ENCODE measurements at places on chromosomes 13 and 19. TPM values are rescaled to one million over a fixed set of nuclear protein-coding genes. Genes with fewer than 3 reads are reported as not detected.

GRCh38 chr13:97359181-97360057, 74.5 kb upstream of the RAP2A start:
- DNase-seq = peak; percentile 79

GRCh38 chr13:111898956-111899713, 167.8 kb upstream of the SOX1 start:
- DNase-seq = no peak

GRCh38 chr13:75850916-75851315, 214.8 kb downstream of the LMO7 start:
- DNase-seq = no peak

DNA sequence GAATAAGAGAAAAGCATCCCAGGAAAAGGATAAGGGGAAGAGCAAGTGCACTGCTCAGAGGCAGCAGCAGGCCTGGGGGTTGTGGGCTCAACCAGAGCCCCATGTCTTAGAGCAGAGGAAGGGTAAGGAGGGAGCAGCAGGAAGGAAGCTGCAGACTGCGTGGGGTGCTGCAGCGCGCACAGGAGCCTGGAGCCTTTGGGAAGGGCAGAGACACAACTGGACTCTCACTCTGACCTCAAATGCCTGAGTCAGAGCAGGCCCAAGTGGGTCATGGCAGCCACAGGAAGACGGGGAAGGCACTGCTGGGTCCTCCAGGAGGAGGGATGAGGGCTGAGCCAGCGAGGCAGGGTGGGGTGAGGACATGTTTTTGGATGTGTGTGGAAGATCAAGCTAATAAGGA, 31.6 kb downstream of the SIGLEC7 start:
- DNase-seq = no peak

DNA sequence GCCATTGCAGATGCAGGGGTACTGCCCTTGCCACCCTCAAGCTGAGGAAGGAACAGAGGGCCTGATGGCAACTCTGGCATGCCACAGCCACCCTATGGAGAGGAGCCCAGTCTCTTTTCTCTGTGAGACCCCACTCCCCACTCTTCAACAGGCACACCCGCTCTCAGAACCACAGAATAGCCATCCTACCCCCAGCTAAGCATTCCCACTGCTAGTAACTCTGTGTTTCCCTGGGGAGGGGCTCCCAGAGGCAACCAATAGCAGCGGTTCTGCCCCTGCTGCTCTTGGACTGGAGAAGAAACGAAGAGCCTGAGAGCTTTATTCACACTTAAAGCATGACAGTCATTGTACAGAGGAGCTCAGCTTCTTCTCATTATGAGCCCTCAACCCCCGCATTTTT, 49.3 kb downstream of the UBL3 start:
- no peak for DNase-seq

- no peak for DNase-seq
These were observed 9.9 kb downstream of the CCDC124 start for GRCh38 chr19:17942582-17943273.

DNA sequence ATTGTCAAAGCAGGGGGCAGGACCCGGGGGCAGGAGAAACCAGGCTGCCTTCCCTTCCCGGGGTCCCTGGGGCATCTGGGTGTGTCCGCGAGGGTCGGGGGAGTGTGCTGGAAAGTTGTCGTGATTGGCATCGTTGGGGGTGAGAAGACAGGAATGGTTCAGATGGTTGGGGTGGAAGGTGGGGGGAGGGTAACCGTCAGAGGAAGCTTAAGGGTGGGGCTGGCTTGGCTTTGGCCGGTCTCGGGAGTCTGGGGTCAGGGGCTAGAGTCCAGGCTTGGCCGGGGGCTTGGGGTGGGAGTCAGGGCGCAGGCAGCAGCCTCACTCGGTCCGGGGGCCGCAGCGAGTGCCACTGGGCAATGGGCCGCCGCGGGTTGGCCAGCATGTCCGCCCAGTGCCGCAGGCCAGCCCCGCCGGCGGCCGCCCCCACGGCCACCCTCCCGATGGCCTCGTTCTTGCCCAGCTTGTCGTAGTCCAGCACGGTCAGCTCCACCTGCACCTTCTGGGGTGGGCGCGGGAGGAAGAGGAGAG, 6.8 kb upstream of the DNAAF3 start:
- DNase-seq = no peak

DNA sequence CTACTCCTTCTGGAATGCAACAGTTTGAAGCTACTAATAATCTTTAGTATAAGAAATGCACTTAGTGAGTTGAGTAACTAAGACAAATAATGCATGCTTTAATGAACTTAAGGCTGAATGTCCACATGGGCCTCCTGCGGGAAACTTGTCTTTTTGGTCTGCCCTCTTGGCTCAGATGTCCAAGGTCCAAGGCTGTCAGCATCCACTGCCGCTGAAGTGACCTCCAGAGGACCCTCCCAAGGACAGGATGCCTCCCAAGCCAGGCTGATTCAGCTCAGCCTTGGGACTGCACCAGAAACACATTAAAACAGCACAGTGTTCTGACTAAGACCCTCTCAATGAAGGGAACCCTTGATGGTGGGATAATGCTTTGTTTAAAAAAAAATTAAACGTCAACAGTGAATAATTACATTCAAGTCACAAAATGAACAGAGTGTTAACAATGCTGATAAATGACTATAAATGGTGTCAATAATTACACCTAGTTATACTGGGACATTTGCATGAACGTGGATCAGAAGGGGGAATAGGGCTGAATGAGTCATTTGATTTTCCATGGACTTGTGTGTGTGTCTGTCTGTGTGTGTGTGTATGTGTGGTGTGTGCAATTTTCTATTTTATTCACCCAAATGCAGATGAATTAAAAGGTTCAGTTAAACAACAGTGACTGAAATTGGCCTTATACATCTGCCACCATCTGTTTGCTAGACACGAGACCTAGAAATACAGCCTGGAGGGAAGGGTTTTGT, 150.5 kb downstream of the COL4A1 start:
- no peak for DNase-seq

GRCh38 chr19:5036698-5037563, 68.0 kb downstream of the KDM4B start:
- peak; percentile 85 for DNase-seq

DNA sequence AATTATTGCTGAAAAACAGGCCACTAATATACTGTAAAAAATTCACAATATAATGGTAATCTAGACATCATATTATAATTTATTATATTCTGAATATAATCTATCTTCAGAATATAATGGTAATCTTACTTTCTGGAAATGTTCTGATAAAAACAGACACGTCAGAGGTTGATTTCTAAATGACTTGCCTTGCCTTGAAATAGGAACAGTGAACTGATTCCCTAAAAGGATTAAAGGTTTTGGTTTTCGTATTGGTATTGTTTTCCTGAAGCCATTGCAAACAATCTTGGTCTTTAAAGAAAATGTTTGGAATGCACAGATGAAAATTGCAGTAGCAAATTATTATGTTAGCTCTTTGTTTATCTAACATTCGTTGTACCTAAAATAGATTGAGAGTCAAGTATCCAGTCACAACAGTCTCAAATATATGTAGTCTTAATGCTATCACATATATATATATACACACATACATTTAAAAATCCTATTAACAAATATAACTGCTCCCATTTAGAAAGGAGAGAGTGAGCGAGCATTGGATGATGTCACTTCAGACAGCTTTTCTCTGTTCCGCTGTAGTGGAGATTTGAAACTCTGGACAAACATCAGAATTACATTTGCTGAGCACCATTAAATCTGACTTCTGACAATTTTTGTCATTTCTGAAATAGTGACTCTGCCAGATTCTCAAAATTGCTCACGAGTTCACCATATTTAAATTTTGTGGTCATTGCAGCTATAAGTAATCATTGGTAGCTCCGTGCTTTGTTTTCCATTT, 1.7 kb downstream of the ITM2B start:
- peak; percentile 55 for DNase-seq

DNA sequence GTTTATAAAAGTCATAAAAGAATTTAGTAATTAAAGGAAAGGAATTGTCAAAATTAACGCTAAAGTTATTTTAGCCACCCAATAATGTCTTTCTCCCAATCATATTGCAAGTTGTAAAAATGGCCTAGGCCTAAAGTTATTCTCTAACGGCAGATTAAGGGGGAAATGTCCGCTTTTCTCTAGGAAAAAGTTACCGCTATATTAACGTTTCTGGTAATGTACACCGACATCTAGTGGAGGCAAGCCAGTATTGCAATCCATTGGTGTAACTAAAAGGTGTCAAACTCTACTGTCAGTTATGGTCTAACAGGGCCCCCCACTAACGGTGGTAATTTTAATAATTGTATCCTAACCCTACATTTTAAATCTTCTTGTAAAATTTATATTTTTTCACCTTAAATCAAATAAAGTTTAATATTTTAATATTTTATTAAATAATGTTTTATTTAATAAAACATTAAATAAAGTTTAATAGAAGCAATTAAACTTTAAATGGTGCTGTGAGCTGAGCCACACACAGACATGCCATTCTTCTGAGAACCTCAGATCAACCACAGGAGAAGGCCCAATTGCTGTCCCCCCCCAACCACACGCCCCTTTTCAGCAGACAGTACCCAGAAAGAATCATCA, 35.9 kb upstream of the ZSCAN5A start:
- DNase-seq = peak; percentile 55

GRCh38 chr13:113843864-113844556, 19.9 kb downstream of the GAS6 start:
- DNase-seq = no peak

- DNase-seq = no peak
These were observed 669.1 kb upstream of the PCDH20 start for GRCh38 chr13:62084728-62085127.

DNA sequence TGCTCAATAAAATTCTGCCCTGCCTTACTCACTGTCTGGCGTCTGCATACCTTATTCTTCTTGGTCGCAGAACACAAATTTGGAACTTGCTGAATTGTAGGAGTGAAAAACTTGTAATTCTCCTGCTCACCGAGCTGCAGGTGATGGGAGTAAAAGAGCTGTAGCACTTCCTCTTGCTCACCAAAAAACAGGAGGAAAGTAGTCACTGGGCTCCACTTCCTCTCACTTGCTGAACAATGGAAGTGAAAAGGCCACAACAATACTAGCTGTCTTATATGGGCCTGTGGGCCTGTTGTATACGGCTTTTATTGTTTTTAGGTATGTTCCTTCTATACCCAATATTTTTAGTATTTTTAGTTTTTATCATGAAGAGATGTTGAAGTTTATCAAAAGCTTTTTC, 978.7 kb downstream of the SLITRK5 start:
- DNase-seq = no peak

DNA sequence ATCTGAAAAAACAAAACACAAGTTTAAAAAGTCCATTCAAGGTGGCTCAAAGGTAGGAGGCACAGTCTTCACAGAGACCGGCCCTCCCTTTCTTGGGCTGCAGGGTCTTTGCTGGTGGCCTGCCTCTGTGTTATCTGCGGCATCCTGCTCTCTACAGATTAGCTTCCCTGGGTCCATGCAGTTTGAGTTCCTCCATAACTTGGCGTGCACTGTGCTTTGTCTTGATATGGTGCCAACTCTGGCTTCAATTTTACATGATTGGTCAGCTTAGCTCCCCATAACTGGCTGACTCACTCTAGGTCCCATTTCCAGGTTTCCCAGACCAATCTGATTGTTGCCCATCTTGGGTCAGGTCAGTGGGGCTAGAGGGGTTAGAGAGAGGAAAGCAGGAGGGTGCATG, 41.8 kb downstream of the TPT1 start:
- DNase-seq = peak; percentile 51

DNA sequence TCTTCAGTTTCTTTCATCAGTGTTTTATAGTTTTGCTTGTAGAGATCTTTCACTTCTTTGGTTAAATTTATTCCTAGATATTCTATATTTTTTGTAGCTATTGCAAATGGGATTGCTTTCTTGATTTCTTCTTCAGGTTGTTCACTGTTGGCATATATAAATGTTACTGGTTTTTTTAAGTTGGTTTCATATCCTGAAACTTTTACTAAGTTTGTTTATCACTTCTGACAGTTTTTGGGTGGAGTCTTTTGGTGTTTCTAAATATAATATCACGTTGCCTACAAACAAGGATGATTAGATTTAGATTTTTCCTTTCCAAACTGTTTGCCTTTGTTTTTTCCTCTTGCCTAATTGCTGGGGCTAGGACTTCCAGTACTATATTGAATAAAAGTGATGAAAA, 109.7 kb downstream of the PAN3 start:
- DNase-seq = no peak

GRCh38 chr13:93472814-93473296, 246.2 kb downstream of the GPC6 start:
- DNase-seq = no peak

DNA sequence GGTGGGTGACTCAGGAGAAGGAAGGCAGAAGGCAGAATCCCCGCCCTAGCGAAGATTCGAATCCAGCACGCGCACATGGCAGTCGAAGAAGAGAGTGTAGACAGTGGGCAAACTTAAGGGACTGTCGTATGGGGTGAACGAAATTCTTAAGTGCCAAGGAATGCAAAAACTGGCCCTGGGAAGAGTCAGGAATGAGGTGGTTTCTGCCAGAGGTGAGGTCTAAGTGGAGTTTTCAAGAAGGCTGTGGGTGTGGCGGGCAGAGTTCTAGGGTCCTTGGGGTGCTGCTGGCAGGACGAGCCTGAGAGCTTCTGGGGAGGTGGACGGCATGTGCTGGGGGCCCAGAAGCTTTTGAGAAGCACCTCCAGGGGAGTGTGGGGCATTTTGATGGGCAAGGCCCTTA, 63.9 kb upstream of the RNF113B start:
- no peak for DNase-seq

- no peak for DNase-seq
These were observed 2.5 kb upstream of the ITM2B start for GRCh38 chr13:48230541-48230940.

DNA sequence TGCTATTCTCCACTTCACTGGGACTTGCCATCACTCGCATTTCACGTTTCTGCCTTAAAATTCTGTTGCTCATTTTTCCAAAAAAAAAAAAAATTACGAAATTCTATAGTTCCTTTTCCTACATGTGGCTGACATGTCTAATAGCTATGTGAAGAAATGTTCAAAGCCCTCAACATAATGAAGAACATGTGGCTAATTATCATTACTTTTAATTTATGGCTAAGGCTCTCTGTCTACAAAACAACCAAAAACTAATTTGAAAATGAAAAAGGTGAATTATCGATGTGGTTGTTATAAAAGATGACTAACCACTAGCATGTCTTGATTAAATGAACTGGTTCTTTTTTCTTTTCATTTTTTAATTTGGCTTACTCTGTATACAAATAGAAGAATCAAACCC, 940.0 kb downstream of the EFNB2 start:
- DNase-seq = no peak

DNA sequence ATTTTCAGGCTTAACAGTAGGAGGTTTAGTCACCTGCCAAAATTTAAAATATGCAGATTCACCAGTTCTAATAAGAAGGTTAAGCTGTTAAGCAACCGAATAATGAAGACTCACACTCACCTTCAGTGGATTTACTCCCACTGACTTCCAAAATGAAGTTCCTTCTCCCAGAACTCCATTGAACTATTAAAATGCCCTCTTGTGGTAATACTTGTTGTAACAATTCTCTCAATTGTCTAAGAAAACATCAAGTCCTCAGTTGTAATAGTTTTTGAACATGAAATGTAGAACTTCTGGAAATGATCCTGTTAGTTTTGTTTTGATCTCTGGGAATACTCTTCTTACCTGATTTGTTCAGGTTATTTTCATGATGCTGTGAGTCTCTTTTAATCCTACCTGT, 522.0 kb upstream of the ATXN8OS start:
- no peak for DNase-seq

THSD8 gene
- not detected for total RNA-seq

KIR2DL4 gene
- total RNA-seq = not detected

DCLK1 gene
- total RNA-seq = 10.5 TPM

ZNF528 gene
- total RNA-seq = 7.3 TPM

ZNF525 gene
- 5.8 TPM for total RNA-seq

DCT gene
- not detected for total RNA-seq

C13orf42 gene
- total RNA-seq = not detected

GAS6 gene
- 126 TPM for total RNA-seq

PRKCG gene
- not detected for total RNA-seq

SLC25A41 gene
- total RNA-seq = 0.13 TPM

RGL3 gene
- 0.64 TPM for total RNA-seq

MPHOSPH8 gene
- 11.1 TPM for total RNA-seq

C19orf33 gene
- 0.51 TPM for total RNA-seq

Data from dermis microvascular lymphatic vessel endothelial cell (primary cell).